ENCODE measurements at places on chromosomes 5 and 9.

GRCh38 chr9:26260238-26260637, 582.0 kb upstream of the TUSC1 start:
- H3K27me3 ChIP-seq: no peaks in the 10 kb centered on the region
- no peak overlapping the region for H3K27ac ChIP-seq
- no peaks in the 10 kb centered on the region for H3K36me3 ChIP-seq
- no peak overlapping the region for H3K4me3 ChIP-seq
- no peaks in the 10 kb centered on the region for H3K4me1 ChIP-seq

DNA sequence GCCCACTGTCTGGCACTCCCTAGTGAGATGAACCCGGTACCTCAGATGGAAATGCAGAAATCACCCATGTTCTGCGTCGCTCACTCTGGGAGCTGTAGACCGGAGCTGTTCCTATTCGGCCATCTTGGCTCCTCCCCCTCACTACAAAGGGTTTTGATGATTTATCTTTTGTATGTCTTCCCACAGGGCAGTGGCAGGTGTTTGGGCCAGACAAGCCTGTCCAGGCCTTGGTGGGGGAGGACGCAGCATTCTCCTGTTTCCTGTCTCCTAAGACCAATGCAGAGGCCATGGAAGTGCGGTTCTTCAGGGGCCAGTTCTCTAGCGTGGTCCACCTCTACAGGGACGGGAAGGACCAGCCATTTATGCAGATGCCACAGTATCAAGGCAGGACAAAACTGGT, 9.4 kb downstream of the BTNL8 start:
- no peaks in the 10 kb centered on the region for H3K4me1 ChIP-seq
- H3K36me3 ChIP-seq: no peaks in the 10 kb centered on the region

DNA sequence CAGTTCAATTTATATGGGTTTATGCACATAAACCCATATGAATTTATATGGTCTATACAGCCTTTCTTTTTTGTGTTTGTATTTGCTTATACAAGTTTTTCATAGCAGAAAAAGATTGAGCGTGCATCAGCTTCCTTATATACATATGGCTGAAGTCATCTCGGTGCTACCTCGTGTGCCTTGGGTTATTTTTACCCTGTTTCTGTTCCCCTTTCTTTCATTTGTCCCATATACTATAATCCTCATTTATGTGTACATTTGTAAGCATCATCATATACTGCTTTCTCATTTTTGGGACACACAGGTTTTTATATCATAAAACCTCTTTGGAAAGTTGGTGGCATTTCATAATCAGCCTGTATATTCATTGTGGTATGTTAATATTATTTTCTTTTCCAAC, 107.8 kb upstream of the ADAMTSL1 start:
- no peaks in the 10 kb centered on the region for H3K4me1 ChIP-seq
- no peak overlapping the region for H3K27ac ChIP-seq
- no peak for DNase-seq
- H3K4me3 ChIP-seq: no peak overlapping the region
- H3K36me3 ChIP-seq: no peaks in the 10 kb centered on the region
- H3K27me3 ChIP-seq: no peaks in the 10 kb centered on the region

- no peaks in the 10 kb centered on the region for H3K4me1 ChIP-seq
- DNase-seq: no peak
- H3K4me3 ChIP-seq: no peak overlapping the region
- no peaks in the 10 kb centered on the region for H3K36me3 ChIP-seq
- H3K27me3 ChIP-seq: no peaks in the 10 kb centered on the region
Observed at GRCh38 chr9:13648676-13649075, 369.2 kb upstream of the MPDZ start.

- DNase-seq: no peak
- H3K36me3 ChIP-seq: no peaks in the 10 kb centered on the region
Observed at GRCh38 chr5:83750749-83751148, 30.1 kb upstream of the HAPLN1 start.

DNA sequence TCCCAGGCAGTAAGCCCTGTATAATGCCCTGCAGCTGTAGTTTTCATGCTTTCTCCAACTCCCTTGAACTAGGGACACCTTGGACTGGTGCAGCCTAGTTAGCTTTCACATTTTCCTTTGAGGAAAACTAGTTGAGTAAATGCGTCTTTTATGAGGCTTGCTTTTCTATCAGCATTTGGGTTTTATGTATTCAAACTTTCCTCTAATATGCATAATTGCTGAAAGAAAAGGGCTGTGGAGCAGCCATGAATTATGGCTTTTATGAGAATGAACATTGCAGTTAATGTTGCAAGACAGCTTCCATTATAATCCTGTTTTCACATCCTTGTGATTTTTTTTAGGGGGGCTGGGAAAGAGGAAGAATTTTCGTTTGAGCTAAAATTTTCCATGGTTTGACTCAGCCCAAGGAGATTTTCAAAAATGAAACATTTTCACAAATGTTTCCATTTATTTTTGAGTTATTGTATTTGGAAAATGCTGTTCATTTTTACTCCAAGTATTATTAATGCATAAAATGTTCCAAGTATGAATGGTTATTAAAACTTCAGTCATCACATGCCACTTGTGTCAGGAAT, 57.9 kb upstream of the PPP3R2 start:
- H3K4me3 ChIP-seq: no peak overlapping the region
- H3K27ac ChIP-seq: no peak overlapping the region
- no peaks in the 10 kb centered on the region for H3K4me1 ChIP-seq
- no peaks in the 10 kb centered on the region for H3K36me3 ChIP-seq
- H3K27me3 ChIP-seq: peaks cover 2% of the 10 kb centered on the region
- DNase-seq: no peak

- H3K27ac ChIP-seq: no peak overlapping the region
- H3K36me3 ChIP-seq: no peaks in the 10 kb centered on the region
- no peaks in the 10 kb centered on the region for H3K4me1 ChIP-seq
- H3K27me3 ChIP-seq: no peaks in the 10 kb centered on the region
Observed at GRCh38 chr5:124888622-124889485, 142.4 kb upstream of the ZNF608 start.

- H3K27ac ChIP-seq: no peak overlapping the region
- peaks cover 1% of the 10 kb centered on the region for H3K36me3 ChIP-seq
- H3K4me3 ChIP-seq: no peak overlapping the region
- DNase-seq: no peak
- no peaks in the 10 kb centered on the region for H3K4me1 ChIP-seq
- no peaks in the 10 kb centered on the region for H3K27me3 ChIP-seq
Observed at GRCh38 chr9:123416176-123416575, 60.2 kb downstream of the CRB2 start.

GRCh38 chr9:88724331-88724730, 189.4 kb downstream of the NXNL2 start:
- no peaks in the 10 kb centered on the region for H3K4me1 ChIP-seq
- no peak overlapping the region for H3K4me3 ChIP-seq
- H3K36me3 ChIP-seq: no peaks in the 10 kb centered on the region
- peaks cover 19% of the 10 kb centered on the region for H3K27me3 ChIP-seq
- DNase-seq: no peak
- no peak overlapping the region for H3K27ac ChIP-seq

DNA sequence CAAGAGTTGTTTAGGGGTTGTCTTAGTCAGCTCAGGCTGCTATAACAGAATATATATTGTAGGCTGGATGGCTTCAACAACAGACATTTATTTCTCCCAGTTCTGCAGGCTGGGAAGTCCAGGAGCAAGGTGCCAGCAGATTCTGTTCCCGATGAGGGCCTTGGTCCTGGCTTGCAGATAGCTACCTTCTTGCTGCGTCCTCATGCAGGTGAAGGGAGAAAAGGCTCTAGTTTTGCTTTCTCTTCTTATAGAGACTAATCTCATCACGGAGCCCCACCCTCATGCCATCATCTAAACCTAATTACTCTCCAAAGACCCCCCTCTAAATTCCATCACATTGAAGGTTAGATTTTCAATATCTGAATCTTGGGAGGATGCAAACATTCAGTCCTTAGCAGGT, 246.0 kb upstream of the ANKRD55 start:
- peaks cover 28% of the 10 kb centered on the region for H3K4me1 ChIP-seq
- H3K36me3 ChIP-seq: no peaks in the 10 kb centered on the region
- H3K27ac ChIP-seq: no peak overlapping the region
- no peak overlapping the region for H3K4me3 ChIP-seq

- H3K4me3 ChIP-seq: no peak overlapping the region
- no peaks in the 10 kb centered on the region for H3K36me3 ChIP-seq
- H3K4me1 ChIP-seq: no peaks in the 10 kb centered on the region
- peaks cover 21% of the 10 kb centered on the region for H3K27me3 ChIP-seq
Observed at GRCh38 chr9:76716085-76716672, 48.1 kb upstream of the PCA3 start.

GRCh38 chr9:133158695-133159094, 5.0 kb downstream of the GBGT1 start:
- no peaks in the 10 kb centered on the region for H3K36me3 ChIP-seq
- H3K27me3 ChIP-seq: peaks cover 3% of the 10 kb centered on the region
- H3K4me1 ChIP-seq: peaks cover 6% of the 10 kb centered on the region
- DNase-seq: no peak
- H3K4me3 ChIP-seq: no peak overlapping the region
- H3K27ac ChIP-seq: no peak overlapping the region
